ENCODE measurements at places on chromosomes 6 and 20.

GRCh38 chr6:111837641-111838500, 35.4 kb downstream of the FYN start:
- DNase-seq = no peak

GRCh38 chr20:22630701-22631100, 46.3 kb upstream of the FOXA2 start:
- no peak for DNase-seq

GRCh38 chr6:99951016-99951805, 42.8 kb downstream of the MCHR2 start:
- no peak for DNase-seq

- peak; percentile 85 for DNase-seq
Observed at GRCh38 chr6:157323966-157324300, 614 bp upstream of the TMEM242 start.

DNA sequence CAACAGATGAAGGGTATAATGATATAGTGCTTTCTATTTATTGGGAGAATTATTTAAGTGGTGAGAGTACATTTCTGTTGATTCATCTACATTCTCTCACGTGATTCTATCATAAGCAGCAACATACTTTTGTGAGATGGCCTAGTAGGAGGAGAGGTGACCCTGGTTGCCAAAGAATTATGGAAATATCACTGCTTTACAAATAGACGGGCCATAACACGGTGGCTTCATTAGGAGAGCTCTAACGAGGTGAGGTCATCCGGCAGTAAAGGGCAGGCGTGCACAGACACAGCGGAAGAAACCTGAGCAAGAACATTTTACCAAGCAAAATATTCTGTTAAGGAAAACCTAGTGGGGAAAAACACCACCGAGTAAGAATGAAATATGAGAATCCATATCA, 337.4 kb upstream of the QKI start:
- DNase-seq = no peak

DNA sequence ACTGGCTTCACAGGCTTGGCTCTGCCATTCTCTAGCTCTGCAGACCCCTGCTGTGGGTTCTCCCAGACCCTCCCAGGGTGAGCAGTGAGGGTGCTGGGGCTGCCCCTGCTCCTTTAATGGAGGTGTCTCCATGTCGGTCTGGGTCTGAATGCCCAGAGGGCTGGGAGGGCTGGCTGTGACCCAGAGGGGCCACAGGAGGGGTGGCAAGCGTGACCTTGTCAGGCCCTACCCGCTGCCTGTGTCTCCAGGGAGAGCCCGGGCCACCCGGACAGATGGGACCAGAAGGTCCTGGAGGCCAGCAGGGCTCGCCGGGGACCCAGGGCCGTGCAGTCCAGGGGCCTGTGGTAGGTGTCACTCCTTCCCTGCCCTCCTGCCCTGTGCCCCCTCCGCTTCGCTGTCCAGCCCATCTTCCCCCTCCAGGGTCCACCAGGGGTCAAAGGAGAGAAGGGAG, 32.1 kb downstream of the COL20A1 start:
- DNase-seq = peak; percentile 24

GRCh38 chr20:13661070-13661685, 22.4 kb upstream of the TASP1 start:
- peak; percentile 84 for DNase-seq

GRCh38 chr6:170448317-170448716, 104.8 kb downstream of the PSMB1 start:
- no peak for DNase-seq

- no peak for DNase-seq
Observed at GRCh38 chr6:121335087-121336008, 1.1 kb upstream of the TBC1D32 start.

DNA sequence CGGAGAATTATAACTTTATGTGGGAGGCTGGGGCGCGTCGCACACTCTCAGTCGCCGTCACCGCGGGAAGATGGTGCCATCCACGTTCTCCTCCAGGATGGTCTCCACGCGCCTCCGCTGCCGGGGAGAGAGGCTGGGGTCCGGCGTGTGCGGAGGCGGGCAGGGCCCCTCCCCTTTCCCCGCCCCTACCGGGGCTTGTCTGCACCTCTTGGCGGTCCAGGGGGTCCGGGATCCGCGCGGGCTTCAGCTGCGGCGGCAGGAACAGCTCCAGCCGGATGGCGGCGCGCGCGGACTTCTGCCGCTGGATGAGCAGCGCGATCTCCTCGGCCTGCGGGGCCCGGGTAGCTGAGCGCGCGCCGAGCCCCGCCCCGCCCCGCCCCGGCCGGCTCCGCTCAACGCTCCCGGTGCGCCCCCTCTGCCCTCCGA, 807 bp downstream of the LKAAEAR1 start:
- peak; percentile 86 for DNase-seq

- no peak for DNase-seq
Observed at GRCh38 chr20:3738111-3739053, 5.9 kb downstream of the HSPA12B start.

DNA sequence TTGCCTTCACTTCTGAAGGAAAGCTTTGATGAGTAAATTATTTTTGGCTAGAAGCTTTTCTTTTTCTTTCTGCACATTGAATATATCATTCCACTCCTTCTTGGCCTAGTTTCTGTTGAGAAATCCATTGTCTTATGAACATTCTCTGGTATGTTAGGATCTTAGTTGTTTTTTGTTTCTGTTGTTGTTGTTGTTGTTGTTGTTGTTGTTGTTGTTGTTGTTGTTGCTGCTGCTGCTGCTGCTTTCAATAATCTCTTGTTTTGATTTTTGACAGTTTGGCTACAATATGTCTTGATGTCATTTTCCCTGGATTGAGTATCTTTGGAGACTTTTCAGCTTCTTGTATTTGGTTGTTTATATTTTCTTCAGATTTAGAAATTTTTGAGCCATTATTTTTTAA, 836.5 kb upstream of the MAN1A1 start:
- no peak for DNase-seq

DNA sequence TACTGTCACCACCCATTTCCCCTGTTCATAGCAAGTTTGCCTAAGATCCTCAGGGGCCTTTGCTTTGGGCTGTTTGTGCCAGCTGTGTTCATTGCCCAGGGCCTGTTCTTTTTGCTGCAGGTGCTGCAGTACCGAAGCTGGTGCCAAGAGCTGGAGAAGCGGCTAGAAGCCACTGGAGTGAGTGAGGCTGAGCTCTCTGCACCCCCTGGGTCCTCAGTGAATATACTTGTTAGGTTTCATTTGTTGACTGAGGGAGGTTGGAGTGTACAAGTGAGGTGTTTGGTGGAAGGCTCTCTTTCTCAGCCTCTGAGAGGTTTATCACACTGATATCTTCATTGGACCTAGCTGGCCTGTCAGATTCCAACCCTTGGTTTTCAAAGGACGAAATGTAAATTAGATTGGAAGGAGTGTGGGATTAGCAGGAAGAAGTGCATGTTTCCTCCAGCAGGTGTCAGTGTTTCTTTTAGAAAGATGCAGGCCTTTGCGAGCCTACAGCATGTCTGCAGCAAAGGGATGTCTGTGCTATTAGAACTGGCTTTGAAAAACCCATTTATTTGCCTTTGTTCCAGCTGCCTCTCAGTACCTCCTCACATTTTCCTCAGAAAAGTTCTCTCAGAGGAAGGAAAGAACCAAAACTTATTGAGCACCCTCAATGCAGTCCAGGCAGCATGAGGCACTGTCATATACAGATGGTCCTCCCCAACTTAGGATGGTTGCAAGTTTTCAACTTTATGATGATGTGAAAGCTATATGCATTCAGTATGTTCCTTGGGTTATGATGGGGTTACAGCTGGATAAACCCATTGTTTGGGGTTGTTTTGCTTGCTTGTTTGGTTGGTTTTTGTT, 8.3 kb downstream of the CEP250 start:
- DNase-seq = peak; percentile 49

Data from left hindlimb (tissue), 1 donor.